ENCODE measurements at places on chromosomes 16 and 17. TPM values are rescaled to one million over a fixed set of nuclear protein-coding genes. Genes with fewer than 3 reads are reported as not detected.

The NOG gene
- 4.5 TPM for total RNA-seq

The RNU2-1 gene
- 4,468 TPM for total RNA-seq

The PTX4 gene
- not detected for total RNA-seq

The WFIKKN1 gene
- total RNA-seq = 0.10 TPM

The METTL2A gene
- 34.6 TPM for total RNA-seq

The BCO1 gene
- total RNA-seq = not detected

Measured in activated naive CD8-positive, alpha-beta T cell treated with anti-CD3 and anti-CD28 coated beads for 36 hours (primary cell).